Chondrocyte (in vitro differentiated cells): ENCODE measurements at places on chromosomes 1 and 21.
A peak's percentile ranks its signal among the peaks of the same experiment; 100 is the strongest.

GRCh38 chr1:232962761-232963745 is 12.6 kb downstream of the NTPCR start:
- H3K4me1 ChIP-seq: peaks cover 15% of the 10 kb centered on the region
- H3K4me3 ChIP-seq: no peak overlapping the region
- no peak for DNase-seq
- H3K36me3 ChIP-seq: peaks cover 14% of the 10 kb centered on the region

GRCh38 chr1:86845514-86845913 is 68.4 kb downstream of the SELENOF start:
- H3K36me3 ChIP-seq: no peaks in the 10 kb centered on the region
- peaks cover 16% of the 10 kb centered on the region for H3K4me1 ChIP-seq
- H3K4me3 ChIP-seq: no peak overlapping the region
- H3K27ac ChIP-seq: no peak overlapping the region
- no peaks in the 10 kb centered on the region for H3K27me3 ChIP-seq
- no peak for DNase-seq

DNA sequence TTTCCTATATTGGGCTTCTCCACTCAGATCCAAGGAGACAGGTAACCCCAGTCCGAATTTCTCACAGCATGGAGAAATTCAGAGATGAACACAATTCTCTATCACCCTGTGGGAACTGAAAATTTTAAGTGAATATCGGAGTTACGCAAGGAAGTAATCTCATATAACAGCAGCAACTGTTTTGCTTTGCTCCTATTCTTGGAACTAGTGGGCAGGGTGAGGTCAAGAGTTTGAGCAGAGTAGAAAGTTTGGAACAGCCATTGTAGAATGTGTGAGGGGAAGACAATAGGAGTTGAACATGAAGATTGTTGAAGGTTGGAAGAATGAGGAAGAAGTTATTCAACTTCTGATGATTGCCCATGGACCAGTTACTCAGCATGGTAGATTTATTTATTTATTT is 24.3 kb upstream of the SLC35D1 start:
- no peak overlapping the region for H3K27ac ChIP-seq
- no peaks in the 10 kb centered on the region for H3K4me1 ChIP-seq
- DNase-seq: no peak
- no peaks in the 10 kb centered on the region for H3K27me3 ChIP-seq
- no peaks in the 10 kb centered on the region for H3K36me3 ChIP-seq
- H3K4me3 ChIP-seq: no peak overlapping the region

- DNase-seq: no peak
- no peaks in the 10 kb centered on the region for H3K36me3 ChIP-seq
- no peaks in the 10 kb centered on the region for H3K27me3 ChIP-seq
- H3K4me3 ChIP-seq: no peak overlapping the region
Measured at GRCh38 chr1:185627171-185627570, 107.0 kb upstream of the HMCN1 start.

DNA sequence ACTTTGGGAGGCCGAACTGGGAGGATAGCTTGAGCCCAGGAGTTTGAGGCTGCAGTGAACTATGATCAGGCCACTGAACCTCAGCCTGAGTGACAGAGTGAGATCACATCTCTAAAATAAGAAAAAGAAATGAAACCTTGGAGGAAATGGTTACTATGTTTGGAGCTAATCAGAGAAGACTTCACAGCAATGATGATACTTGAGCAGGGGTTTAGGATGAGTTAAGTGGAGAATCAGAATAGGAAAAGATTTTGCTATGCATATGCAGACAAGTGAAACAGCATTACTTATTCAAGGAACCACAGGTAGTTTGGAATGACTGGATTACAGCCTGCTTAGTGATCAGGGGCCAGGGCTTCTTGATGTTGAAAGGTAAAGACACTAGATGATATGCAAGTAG is 1.3 kb upstream of the CD5L start:
- no peak overlapping the region for H3K4me3 ChIP-seq
- no peak for DNase-seq
- no peaks in the 10 kb centered on the region for H3K4me1 ChIP-seq
- peaks cover 14% of the 10 kb centered on the region for H3K27me3 ChIP-seq
- no peaks in the 10 kb centered on the region for H3K36me3 ChIP-seq

- H3K27me3 ChIP-seq: no peaks in the 10 kb centered on the region
- peaks cover 53% of the 10 kb centered on the region for H3K4me1 ChIP-seq
- H3K36me3 ChIP-seq: no peaks in the 10 kb centered on the region
- H3K27ac ChIP-seq: peak overlapping the region; percentile 94
- no peak for DNase-seq
Measured at GRCh38 chr1:193111641-193112090, 6.5 kb upstream of the GLRX2 start.

GRCh38 chr1:115557715-115558114 is 84.1 kb upstream of the VANGL1 start:
- no peak for DNase-seq
- peaks cover 4% of the 10 kb centered on the region for H3K27me3 ChIP-seq
- peaks cover 16% of the 10 kb centered on the region for H3K4me1 ChIP-seq
- no peak overlapping the region for H3K27ac ChIP-seq
